ENCODE measurements at places on chromosomes 1 and 21.

DNA sequence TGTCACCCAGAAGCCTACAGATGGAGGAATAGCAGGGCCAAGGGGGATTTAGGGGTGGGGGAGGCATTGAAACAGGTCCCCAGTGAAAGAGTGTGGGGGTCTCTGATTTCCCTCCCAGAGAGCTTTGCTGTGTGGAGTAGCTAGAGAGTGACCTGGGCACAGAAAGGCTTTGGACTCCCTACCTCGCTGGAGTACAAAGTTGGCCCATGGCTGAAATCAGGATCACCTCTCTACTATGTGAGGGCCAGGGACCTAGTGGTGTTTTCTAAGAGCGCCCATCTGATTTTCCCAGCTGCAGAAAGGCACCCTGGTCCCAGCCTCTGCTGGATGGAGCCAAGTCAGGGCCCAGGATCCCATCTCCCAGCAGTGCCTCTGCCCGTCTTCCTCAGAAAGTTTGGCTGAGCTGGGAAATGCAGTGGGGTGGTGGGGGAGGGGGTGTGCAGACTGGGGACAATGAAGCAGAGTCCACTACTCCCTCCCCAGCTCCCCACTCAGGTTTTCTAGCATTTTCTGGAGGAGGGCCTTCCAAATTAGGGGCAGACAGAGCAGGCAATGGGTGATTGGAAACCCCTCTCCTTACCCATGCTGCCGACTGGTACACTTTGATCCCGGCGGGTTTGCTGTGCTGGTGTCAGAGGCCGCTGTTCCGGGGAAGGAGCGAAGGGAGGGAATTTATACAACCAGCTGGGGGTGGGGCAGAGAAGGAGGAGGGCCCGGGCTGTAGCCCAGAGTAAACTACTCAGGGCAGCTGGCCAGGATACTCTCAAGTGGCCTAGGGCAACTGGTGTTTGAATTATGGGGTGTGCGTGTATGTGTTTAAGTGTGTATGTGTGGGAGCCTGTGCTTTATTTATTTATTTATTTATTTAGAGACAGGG lies at the start of gene SELENBP1:
Gene SELENBP1 (minus strand): TSS at position 648 of the 877 bp plus-strand sequence. CDS start 64 bp downstream, at position 584.
- no peak for DNase-seq

DNA sequence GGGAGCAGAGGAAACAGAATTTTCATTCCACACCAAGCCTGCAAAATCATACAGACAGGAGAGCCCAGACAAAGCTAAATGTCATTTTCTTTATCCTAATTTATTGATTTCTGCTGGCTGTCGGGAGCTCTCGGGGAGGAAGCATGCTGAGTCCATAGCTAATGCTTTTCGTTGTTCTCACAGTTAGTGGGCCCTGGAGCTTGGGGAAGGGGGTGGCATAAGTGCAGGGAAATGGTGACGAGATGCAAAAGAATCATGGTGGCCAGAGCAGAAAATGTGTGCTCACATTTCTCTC lies 202.4 kb downstream of the TOMM20 start:
- no peak for DNase-seq

GRCh38 chr1:45411510-45411899 lies 71.3 kb upstream of the MUTYH start:
- DNase-seq = no peak

DNA sequence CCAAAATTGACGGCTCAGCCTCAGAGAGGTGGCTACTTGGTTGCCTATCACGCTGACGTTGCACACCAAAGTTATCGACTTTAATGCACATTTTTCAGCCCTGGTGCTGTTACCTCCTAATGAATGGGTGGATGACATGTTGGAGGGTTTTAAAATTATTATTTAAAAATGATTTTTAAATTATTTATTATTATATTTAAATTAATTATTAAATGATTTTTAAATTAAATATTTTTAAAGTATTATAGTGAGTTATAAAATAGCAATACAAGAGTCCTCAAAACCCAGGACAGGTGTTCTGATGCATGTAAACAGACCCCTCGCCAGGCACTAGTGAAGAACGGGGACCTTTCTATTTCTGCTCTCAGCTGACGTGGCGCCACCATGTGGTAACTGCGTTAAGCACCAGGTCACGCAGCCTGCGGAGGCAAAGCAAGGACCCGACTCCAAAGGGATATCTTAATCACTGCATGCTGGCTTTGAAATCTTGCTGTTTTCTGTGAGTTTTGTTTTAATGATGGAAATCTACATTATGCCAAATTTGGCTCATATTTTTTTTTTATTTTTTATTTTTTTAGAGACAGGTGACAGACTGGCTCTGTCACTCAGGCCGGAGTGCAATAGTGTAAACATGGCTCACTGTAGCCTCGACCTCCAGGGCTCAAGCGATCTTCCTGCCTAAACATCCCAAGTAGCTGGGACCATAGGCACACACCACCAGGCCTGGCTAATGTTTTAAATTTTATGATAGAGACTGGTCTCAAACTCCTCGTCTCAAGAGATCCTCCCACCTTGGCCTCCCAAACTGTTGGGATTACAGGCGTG lies 22.6 kb downstream of the CASP9 start:
- peak; percentile 64 for DNase-seq

DNA sequence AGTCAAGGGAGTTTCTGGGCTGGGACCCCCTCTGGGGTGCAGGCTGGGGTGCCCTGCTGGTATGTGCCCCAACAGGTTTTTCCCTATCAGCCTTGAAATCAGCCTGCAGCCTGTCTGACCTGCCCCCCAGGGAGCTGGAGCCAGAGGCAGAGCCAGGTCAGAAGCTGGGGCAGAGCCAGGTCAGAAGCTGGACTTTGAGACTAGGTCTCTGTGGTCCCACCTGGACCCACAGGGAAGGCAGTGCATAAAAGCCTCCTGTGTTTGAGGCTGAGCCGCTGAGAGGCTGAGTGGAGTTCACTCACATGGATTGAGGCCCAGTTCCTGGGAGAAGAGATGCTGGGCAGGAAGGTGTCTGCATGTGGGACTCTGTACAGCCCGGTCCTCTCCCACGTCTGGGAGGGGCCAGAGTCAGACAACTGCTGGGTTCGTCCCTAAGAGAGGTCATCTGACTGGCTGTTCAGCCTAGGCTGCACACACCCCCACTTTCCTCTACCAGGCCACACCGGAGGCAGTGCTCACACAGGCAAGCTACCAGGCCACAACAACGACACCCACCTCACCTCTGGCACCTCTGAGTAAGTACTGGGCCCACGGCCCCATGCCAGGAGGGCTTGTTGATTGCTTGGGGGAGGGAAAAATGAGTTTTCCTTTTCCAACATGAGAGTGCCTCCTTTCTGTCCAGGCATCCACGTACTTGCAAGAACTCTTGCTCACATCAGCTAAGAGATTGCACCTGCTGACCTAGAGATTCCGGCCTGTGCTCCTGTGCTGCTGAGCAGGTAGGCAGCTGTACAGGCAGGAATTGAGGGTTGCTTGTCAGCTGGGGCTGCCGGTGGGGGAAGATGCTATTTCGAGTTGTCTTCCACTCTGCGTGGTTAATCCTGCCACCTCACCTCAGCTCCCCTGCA lies at the start of gene ANXA9:
Gene ANXA9 (plus strand): TSS at position 488 of the 908 bp plus-strand sequence. CDS start 814 bp downstream, outside the sequence.
- no peak for DNase-seq

DNA sequence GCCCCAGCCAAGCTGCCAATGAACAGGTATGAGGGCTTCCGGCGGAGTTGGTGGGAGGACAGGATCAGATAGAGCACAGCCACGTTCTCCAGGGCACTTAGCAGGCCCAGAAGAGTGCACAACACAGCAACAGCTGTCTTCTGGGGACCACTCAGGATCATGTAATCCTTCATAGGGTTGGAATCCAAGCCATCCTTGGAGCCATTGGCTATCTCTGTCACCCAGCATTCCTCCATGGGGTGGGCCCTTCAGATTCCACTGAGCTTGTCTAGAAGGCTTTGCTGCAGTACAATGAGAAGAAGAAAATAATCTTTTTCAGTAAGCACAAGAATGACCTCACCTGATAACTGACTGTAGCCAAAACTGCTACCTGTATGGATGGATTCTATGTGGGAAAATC lies 7.3 kb upstream of the FUCA1 start:
- no peak for DNase-seq

GRCh38 chr1:9239622-9240401 lies 5.2 kb downstream of the H6PD start:
- peak; percentile 3 for DNase-seq

GRCh38 chr21:43876605-43877004 lies 11.6 kb downstream of the AGPAT3 start:
- no peak for DNase-seq

DNA sequence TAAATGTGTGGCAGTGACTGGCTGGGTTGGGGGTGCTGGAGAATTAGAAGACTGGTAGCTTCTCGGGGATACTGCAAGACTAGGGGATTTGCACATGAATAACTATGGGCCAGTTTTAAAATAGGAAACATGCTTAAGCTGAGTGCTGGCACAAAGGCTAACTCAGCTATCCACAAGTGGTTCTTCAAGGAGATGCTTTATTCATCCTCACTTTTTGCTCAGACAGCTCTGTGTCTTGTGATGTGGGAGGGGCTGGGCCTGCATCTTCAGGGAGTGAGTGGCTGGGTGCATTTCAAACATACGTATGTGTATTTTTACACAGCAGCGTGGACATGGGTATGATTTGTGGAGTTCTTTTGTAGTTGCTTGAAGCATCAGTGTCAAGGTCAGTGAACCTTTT lies 2.3 kb downstream of the COQ8A start:
- no peak for DNase-seq

GRCh38 chr1:225998560-225999226 lies 450 bp downstream of the SDE2 start:
- DNase-seq = no peak

GRCh38 chr1:183424691-183425090 lies 6.5 kb upstream of the NMNAT2 start:
- no peak for DNase-seq

- DNase-seq = no peak
Measured at GRCh38 chr1:57411262-57411661, 12.6 kb downstream of the DAB1 start.

- DNase-seq = no peak
Measured at GRCh38 chr1:193919827-193920226, 733.4 kb upstream of the B3GALT2 start.

GRCh38 chr1:64062941-64063581 lies 140.4 kb upstream of the UBE2U start:
- DNase-seq = no peak

GRCh38 chr21:45496151-45496967 lies 45.9 kb downstream of the SLC19A1 start:
- DNase-seq = no peak

DNA sequence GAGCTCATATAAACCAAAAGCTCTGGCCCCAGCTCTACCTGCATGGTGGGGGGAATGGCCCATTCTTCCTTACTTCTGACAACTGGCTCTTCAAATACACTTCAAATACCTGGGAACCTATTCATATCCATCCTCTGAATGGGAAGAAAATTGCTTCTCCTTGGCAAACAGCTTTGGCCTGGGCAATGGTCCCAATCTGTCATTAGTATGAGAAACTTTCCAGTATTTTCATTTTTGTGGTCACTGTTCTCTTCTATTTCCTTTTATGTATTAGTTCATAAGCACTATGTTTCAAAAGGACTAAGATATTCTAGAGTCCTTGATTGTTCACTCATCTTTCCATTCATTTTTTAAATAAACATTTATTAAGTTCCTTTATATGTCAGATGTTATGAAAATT lies 5.2 kb upstream of the HSD3B2 start:
- DNase-seq = no peak

GRCh38 chr1:64358692-64359091 lies 111.2 kb upstream of the CACHD1 start:
- no peak for DNase-seq

- no peak for DNase-seq
Measured at GRCh38 chr1:176450526-176450925, 12.4 kb upstream of the PAPPA2 start.

- DNase-seq = no peak
Measured at GRCh38 chr1:54781023-54781723, 16.9 kb upstream of the PARS2 start.

DNA sequence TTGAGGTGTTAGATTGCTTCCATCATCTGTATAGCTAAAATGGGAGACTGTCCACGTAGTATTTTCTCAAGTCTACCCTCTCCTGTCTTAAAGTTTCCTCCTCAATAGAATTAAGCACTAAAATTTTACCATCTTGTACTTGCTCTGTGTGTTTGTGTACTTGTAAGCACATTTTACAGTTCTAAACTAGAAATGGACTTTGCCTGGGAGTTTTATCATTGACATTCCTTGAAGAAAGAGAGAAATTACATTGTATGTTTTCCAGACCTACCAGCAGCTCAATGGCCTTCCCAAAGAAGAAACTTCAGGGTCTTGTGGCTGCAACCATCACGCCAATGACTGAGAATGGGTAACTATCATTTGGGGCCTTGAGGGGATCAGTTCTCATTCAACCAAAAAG lies 4.5 kb downstream of the NPL start:
- DNase-seq = no peak

DNA sequence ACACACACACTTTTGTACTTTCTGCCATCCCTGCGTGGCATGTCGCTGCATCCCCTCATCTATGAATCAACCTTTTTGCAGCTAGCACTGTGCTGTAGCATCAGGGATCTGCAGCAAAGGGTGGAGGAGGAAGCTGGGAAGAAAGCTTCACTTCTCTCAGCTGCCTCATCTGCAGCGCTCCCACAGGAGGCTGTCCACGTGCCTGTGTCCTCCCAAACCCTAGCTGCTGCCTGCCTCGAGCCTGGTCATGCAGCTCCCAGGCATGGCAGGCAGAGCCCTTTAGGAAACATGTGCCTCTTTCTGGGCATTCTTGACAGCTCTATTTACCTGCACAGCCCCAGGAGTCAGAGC lies 262.1 kb upstream of the SGIP1 start:
- DNase-seq = no peak

DNA sequence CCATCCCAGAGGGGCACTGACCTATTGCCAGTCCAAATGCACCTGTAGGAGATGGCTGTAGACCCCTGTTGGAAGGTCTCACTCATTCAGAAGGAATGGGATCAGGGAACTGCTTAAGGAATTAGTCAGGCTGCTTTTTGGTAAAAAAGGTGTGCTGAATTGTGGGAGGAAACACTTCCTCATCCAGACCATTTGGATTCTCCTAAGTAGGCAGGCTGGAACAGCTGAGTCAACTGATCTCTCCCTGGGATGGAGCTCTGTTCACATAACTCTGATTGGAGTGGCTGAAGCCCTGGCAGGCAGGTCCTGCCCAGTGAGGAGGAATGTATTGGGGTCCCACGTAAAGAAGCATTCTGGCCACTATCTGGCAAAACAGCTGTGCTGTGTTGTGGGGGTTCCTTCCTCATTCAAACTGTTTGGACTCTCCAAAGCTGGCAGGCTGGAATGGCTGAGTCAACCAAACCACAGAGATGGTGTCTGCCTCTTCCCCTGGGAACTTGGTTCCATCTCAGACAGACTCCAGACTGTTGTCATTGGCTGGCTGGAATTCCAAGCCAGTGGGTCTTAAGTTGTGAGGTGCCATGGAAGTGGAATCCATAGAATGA lies 70.7 kb upstream of the PDC start:
- DNase-seq = no peak

DNA sequence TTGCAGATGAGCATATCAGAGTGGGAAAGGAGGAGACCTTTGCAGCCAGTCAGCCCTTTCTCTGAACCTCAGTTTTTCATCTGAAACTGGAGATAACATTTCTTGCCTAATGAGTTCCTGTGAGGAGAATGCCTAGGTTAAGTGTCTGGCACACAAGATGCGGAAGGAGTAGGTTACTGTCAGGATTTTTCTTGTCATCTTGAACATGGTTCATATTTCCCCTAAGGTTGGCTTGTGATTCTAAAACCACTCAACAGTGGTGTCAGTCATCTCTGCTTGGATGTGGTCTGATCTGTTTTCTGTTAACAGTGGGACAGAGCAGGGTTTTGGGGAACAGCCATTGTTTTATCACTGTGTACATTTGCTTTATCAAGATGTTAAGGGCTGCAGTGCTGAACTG lies 70.6 kb downstream of the TGFB2 start:
- no peak for DNase-seq

All from CD4-positive, CD25-positive, alpha-beta regulatory T cell (primary cell).